CD4-positive, alpha-beta T cell treated with Interleukin-6 for 4 hours (primary cell): ENCODE measurements at places on chromosomes 7 and 10.

DNA sequence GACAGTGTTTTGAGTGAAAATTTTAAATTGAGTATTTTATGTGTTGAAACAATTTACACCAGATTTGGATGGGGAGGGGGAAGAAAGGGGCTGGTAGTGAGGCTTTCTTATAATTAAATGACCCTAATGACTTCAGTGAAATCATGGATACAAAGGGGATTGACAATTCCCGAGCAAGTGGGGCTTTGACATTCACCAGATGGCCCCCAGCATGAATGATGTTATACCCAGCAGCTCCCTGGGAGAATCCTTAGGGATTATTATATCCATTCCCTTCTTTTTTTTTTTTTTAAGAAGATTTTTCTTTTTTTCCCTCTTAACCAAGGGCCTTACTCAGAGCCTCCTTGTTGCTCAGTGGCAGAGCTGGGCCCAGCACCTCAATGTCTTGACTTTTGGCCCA, 17.9 kb downstream of the PLPP4 start:
- no peak for DNase-seq

DNA sequence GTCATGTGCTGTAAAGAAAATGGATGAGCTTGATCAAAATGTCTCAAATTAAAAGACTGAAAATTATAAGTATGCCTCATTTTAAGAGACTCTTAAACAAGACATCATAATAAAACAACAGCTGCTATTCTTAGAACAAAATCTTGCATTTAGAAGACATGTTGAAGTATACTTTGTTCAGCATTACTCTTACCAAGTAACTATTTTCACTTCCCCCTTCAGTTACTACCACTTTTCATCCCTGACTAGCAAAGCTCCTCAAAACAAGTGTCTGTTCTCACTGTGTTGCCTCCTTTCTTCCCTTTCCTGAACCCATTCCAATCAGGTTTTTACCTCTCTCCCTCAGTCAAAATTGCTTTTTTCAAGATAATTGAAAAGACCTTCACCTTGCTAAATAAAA, 31.6 kb downstream of the ELAPOR2 start:
- no peak for DNase-seq

DNA sequence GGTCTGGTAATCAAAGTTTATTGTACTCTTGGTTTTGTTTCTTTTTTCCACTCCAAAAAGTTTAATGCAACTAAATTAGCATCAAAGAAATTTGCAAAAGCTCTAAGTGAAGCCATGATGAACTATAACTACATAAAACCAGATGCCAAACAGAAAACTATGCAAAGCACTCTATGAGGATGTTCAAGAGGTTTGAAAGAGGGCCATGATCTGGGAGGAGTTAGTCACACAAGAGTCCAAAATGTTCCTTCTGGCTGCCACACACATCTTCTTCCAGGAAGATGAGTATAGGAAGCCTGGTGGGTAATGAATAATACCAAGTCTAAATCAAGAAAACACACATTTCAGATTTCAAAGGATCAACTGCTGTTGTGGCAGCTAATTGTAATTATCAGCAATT, 28.4 kb downstream of the GLI3 start:
- no peak for DNase-seq

DNA sequence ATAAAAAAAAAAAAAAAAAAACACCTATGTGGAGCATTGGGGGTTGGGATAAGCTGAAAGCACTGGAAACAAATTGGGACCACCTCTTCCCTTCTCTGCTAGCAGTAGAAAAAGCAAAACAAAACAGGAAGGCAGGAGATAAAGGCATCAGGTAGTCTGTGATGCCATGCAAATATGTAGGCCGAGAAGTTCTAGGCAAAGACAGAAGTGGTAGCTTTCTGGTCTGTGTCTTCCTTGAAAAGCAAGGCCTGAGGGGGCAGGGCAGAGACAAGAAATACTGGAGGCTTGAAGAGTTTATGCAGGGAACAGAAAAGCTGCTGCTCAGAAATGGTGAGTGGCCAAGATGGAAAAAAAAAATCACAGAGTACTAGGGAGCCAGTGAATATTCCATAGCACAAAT, 111.1 kb downstream of the ELMO1 start:
- DNase-seq, result no peak

DNA sequence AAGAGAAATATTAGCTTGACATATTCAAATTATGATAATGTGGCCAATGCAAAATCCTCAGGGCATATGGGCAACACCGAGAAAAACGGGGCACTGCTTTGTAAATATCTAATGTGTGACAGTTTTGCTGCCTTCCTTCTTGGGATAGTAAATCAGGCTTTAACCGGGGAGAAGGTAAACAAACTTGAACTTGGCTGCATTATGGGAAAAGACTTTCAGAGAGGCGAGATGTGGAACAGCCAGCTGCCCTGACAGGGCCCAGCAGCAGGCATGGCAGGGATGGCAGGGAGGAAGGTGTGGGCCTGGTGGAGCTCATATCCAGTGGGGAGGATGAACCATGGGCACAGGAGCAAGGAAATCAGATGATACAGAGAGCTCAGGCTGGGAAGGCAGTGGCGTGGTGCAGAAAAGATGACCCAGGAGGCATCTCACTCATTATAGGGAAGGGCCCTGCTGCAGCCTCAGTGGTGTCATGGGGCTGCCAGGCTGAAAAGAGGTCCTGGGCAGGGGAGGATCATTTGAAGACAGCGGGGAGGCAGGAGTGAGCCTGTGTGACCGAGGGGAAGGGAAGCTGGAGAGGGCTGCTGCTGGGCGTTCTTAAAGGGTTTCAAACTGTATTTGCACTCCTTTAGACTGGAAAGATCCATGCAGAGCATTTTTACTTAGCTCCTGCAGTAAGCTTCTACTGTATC, 26.7 kb downstream of the CXCL12 start:
- DNase-seq, result no peak

DNA sequence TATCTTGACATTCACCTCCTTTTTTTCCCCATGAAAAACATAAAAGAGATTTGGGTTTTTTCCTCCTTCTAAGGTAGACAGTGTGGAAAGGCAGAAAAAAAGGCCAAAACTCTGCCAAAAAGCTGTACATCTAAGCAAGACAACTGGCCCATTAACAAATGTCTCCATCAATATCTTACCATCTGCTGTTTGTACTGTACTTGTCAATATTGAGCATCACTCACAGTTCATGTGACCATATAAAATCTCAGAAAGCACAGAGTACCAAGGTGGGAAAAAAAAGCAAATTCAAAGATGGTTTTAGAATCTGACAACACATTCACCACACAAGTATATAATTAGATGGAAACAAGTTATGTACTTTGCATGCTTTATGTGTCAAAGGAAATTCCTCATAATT, 52.6 kb downstream of the CACNA2D1 start:
- no peak for DNase-seq

GRCh38 chr10:25105743-25106260, 69.0 kb upstream of the GPR158 start:
- DNase-seq, result no peak

- no peak for DNase-seq
These were observed 199.2 kb upstream of the KMT2E start for GRCh38 chr7:104814671-104815400.

DNA sequence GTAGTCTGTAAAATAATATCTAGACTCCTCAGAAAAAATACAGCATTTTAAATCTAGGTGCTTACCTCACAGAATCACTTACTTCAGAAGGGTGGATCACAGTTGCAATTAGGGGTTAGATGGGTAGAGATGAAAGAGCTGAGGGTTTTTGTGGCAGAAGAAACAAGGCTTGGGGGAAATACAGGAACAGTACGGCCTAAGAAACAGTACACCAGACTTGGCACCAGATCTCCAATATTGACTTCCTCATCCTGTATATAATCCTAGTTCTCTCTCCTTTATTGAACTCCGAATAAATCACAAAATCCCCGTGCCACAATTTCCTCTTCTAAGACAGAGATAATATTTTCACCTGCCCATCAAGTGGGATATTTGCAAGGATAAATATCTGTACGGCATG, 14.3 kb downstream of the CEP41 start:
- no peak for DNase-seq

DNA sequence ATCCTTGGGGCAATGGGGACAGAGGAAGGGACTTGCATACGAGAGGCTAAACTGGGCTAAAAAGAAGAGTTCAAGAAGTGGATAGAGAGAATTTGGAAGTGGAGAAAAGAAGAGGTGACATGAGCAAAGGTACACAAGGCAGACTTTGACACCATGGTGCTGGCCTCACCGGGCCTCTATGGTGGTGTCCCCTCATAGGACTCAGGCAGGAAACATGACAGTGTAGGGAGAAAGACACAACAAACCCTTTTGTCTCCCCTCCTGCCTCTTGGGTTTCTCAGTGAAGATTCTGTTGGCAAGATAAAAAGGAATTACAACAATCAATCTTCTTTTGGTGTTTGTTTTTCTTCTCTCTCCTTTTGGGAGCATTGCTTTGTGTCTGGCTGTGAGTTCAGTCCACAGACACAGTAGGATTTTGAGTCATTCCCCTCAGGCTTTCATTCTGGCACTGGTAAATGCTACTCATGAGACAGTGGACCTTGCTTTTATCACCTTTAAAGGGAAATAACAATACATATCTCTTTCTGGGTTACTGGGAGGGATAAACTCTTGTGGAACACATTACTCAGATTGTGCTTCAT, 827.7 kb downstream of the TNS3 start:
- DNase-seq, result no peak

GRCh38 chr10:21740989-21741388, 207.0 kb downstream of the MLLT10 start:
- peak; percentile 69 for DNase-seq

DNA sequence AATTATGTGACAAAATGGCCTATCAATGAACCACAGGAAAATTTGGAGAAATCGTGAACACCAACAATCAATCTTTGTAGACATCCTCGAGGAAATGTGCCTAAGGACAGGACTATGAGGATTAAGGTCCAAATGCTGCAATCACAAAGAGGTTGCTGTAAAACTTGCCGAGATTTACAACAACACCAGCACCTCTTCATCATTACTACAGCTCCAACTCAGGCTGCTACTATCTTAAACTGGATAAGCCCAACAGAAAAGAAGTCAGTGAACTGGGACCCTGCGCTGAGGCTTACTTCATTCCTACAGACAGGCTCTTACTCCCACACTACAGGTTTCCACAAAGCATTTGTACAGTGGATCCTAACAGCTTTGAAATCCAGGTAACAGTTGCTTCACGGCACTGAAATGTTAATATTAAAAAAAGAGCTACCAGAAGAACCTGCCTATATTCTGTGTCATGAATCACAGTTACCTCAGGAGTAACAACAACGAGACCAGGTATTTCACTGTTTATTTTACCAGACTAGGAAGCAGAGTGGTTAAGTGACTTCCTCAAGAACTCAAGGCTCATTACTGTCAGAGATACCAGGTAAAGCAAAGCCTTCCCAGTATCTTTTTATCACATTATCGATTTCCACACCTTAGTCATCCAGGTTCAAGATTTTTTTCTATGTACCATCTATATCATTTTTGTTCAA, 23.9 kb downstream of the CACUL1 start:
- DNase-seq, result no peak

GRCh38 chr10:25556457-25556856, 377.6 kb upstream of the MYO3A start:
- no peak for DNase-seq

DNA sequence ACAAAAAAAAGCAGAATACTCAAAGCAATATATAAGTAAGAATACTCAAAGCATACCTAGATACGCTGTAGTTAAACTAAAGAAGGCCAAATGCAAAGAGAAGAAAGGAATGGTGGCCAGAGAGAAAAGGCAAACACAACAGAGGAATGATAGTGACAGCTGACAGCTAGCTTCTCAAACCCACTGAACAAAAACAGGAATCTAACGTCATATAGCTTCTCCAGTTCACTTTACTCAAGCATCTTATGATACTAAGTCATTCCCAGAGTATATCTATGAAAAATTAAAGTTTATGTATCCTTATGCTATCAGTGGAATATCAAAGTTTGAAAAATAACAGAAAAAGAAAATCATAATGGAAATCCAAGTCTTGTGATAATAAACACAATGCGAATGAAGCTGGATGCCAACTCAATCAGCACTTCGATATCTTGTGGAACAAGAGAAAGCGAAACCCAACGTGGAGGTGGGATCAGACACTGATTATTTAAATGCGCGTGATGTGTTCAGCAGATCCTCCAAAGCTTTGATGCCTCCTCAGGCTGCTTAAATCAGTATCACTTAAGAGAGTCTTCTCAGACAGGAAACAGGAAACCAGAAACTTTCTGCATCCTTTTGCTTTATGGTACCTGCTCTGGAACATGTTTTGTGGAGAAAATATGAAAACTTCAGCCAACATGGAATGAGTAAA, 102.8 kb downstream of the PIP4K2A start:
- peak; percentile 77 for DNase-seq

- DNase-seq, result no peak
These were observed 25.0 kb downstream of the CACUL1 start for GRCh38 chr10:118729641-118730258.

DNA sequence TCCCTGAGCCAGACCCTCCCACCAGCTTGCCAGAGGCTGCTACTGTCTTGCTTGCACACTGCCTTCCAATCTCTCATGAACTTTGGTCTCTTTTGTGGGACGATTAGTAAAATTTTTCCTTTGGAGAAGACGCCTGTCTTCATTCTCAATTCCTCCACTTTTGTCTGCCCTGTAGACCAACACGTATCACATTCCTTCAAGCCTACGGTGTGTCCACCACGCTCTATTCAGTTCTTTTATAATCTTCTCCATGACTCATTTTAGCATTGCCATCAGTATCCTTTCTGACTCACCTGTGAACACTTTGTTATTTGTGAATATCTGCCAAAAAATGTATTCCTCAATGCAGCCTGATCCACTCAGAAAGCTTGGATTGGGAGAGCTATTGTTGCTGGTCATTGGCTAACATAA, 1.4 kb downstream of the GIMAP5 start:
- peak; percentile 59 for DNase-seq

DNA sequence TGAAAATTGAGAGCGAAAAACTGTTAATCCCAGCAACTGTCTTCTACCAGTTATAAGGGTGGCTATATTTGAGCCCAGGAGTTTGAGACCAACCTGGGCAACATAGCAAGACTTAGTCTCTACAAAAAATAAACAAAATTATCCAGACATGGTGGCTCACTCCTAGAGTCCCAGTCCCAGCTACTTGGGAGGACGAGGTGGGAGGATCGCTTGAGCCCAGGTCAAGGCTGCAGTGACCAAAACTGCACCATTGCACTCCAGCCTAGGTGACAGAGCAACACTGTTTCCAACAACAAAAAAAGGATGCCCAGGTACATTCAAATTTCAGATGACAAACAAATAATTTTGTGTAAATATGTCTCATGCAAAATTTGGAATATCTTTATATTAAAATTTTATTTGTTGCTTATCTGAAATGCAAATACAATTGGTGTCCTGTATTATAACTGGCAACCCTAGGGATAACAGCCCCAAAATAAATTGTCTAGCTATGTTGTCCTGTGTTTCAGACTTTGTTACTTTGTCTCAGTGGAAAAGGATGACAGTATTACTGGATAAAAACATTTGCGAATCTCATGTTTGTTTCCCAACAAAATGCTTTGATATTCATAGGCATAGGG, 26.7 kb downstream of the FAM171A1 start:
- no peak for DNase-seq

- DNase-seq, result no peak
These were observed 47.8 kb upstream of the CDK6 start for GRCh38 chr7:92884218-92884617.

GRCh38 chr7:37255327-37255944, 193.2 kb downstream of the ELMO1 start:
- no peak for DNase-seq
